Smooth muscle cell of the umbilical artery (primary cell): ENCODE measurements at places on chromosomes 12 and 14. TPM values are rescaled to one million over a fixed set of nuclear protein-coding genes. Genes with fewer than 3 reads are reported as not detected.

TDRD9 gene
- 0.30 and 0.60 TPM in 2 replicates for total RNA-seq

TAMALIN gene
- total RNA-seq = 0.28 and 1.5 TPM in 2 replicates

DTX1 gene
- total RNA-seq = not detected in 2 replicates

AP4S1 gene
- 5.9 and 6.3 TPM in 2 replicates for total RNA-seq

LARP4 gene
- 44.5 and 56.6 TPM in 2 replicates for total RNA-seq
